Mesothelial cell of epicardium (in vitro differentiated cells): ENCODE measurements at places on chromosomes 2 and 18. TPM values are rescaled to one million over a fixed set of nuclear protein-coding genes. Genes with fewer than 3 reads are reported as not detected.
A peak's percentile ranks its signal among the peaks of the same experiment; 100 is the strongest.

DNA sequence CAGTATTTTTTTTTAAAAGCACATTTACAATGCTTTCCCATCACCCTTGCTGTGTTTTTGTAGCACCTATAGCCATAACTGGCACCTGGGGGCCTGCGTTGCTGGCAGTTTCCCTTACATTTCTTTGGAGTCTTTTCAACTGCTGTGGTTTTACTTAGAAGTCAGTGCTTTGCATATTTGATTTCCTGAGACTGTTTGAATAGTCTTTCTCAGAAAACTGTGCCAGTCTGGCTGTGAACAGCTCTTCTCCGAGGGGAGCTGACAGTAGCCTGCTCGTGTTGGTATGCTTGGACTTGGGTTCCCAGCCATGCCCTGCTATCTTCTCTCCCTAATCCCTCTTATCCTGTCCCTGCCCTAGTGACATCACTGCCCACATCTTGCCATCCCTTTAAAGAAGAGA is 81.5 kb downstream of the DPP4 start:
- DNase-seq = no peak

DNA sequence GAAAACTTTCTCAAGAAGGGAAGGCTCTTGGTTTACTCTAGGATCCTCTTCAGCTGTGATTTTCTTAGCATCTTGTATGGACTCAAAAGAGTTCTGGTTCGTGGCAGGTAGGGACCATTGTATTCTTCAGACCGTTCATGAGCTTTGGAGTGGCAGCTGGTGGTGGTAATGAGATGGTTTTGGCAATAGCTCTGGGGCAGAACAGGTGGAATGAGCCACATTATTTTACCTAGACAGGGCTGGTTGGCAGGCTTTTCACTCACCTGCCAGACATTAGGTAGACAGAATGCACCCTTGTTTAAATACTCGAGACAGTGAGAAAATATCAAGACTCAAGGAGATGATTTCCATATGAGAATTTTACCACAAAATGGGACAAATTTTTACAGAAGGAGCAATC is 26.2 kb upstream of the MGAT5 start:
- DNase-seq = no peak

- no peak for DNase-seq
These were observed 244.1 kb downstream of the ACKR3 start for GRCh38 chr2:236813766-236814165.

DNA sequence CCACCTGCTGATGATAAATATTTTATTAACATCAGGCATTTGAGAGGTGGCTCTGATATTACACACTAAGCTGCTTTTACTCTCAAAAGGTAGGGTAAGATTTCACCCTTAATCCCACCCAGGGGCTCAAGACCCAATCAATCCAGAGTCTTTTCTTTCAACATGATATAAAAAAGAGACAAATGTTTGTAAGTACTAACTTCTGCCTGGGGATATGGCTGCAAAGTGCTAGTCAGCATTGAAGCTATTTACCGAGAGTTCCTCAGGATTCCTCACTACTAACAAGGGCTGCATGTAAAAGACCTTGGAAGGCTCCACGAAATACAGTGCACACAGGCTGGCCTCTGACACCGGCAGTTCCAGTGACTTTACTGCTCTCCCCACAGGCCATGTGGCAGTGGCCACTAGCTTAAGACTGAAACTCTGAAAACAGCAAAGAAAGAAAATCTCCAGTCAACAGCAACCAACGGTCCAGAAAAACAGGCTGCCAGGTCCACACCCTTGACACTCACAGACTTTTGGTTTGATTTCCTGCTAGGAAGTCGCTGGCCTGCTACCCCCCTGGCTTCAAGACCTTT is 11.2 kb downstream of the MREG start:
- no peak for DNase-seq

DNA sequence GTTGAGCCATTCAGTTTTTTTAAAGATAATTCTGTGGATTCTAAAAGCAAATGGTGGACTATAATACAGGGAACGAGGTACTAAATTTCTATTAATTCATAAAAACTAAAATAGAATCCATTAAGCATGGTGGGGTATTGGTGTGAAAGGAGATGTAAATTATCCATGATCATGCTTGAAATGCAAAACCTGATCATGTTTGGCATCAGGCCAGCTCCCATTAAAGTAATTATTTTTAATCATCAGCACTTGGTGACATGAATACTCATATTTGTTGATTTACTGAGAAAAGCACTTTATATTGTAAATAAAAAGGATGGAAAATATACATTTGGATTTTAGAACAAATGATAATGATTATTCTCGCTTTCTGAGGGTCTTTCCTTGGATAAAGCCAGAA is 232.3 kb upstream of the MEIS1 start:
- DNase-seq = no peak

DNA sequence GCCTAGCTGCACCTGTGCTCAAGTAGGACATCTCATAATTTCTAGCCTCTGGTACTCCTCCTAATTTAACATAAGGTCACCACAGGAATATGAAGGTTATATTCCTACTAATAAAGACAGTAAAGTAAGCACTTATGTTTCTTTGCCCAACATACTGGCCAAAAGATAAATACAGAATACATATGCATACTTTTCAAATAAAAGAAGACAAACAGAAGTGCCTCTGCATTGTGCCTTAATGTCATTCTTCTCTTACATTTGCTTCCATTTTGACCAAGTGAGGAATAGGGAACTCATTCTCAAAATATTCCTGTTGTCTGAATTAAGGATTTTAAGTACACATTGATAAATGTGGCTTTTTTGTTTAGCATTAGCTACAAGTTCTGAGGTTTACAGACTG is 5.6 kb downstream of the BCL11A start:
- DNase-seq = no peak

DNA sequence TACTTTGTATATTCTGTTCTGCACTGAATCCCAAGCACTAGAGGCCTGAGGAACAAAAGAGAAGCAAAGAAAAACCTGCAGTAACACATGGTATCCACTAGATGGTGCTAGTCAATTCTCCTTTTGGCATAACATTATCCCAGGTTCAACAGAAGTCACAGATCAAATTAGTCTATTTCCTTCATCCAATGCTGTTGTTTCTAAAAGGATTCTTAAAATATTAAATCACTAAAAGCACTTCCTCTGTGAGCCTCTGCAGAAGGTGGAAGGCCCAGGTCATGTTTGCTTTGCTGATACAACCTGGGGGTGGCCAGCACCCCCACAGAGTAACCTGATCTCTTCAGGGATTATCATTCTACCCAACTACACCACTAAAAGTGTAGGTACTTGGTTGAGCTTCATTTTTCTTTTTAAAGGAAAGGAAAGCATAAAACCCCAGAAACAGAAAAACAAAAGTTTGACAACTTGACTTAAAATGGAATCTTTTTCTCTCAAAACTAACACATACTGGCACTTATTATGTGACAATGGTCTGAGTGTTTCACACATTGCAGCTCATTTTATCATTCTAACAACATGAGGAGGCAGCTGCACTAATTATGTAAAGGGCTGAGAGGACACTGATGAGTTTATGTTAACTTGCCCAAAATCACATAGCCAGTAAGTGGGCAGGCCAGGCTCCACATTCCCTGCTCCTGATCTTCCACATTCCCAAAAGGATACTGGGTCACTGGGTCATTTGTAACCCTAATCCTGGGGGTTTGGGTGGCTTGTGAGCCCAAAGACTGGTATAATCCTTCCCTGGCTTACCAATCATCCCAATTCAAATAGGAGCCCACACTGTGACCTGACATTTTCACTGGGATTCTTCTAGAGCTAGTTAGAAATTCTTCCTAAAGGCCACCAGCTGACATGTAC is 66.8 kb upstream of the DNER start:
- no peak for DNase-seq

- DNase-seq = no peak
These were observed 114.9 kb upstream of the OSR1 start for GRCh38 chr2:19473350-19473749.

DNA sequence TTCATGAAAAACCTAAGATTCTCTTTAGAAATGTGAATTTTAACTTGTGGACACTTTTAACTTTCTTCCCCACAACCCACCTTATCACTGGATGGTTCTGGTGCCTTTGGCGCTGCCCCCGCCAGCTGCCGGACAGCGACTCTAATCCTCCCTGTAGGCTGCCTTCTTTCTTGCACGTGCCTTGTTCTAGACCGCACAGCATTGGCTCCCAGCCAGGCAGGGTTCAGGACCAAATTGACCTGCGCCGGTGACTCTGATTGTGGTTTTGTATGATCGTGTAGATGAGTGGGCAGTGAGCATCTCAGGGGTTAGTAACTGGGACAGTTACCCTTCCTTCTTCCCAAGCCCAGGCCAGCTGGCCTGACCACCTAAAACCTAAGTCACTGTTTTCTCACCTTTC is 106.8 kb downstream of the ASAP2 start:
- DNase-seq = no peak

- no peak for DNase-seq
These were observed 7.9 kb downstream of the SOCS6 start for GRCh38 chr18:70296781-70297180.

DNA sequence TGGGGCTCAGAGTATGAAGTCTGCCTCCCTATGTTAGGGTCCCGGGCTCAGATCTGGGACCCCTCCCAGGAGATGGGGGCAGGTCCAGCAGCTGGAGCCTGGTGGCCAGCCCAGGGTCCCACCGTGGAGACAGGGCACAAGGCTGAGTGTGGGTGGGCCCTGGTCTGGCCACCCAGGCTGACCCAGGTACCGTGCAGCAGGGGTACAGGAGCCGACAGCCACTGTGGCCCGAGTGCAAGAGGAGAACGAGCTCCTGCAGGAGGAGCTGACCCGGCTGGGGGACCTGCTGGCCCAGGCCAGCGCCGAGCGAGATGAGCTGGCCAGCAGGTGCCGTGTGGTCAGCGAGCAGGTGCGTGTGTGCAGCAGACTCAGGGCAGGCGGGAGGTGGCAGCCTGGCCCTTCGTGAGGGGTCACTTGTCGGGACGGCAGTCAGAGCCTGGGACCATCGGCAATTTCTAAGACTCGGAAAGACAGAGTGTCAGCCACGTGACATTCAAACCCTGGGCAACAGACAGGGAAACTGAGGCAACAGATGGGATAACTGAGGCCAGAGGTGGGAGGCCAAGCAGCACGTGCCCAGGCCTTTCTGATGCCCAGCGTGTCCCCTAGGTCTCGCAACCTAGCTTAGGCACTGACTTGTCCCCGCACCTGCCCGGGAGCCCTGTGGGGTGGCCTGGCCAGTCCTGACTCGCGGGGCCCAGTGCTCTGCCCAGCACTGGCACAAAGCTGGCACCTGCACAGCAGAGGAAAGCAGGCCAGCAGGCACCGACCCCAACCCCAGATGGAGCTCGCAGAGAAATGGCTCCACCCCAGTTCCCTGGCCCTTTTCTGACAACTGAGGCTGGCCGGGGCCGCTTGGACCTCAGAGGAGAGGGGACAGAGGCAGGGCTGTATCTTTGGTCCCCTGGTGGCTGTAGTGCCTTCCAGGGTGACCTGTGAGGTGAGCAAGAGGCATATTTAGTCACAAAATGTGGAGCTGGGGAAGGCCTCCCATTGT is 13.9 kb downstream of the CROCC2 start:
- DNase-seq = peak; percentile 11

GRCh38 chr18:51030537-51031258 is 685 bp downstream of the SMAD4 start:
- DNase-seq = peak; percentile 81

GRCh38 chr18:11407940-11408339 is 201.5 kb upstream of the SLC35G4 start:
- no peak for DNase-seq

DNA sequence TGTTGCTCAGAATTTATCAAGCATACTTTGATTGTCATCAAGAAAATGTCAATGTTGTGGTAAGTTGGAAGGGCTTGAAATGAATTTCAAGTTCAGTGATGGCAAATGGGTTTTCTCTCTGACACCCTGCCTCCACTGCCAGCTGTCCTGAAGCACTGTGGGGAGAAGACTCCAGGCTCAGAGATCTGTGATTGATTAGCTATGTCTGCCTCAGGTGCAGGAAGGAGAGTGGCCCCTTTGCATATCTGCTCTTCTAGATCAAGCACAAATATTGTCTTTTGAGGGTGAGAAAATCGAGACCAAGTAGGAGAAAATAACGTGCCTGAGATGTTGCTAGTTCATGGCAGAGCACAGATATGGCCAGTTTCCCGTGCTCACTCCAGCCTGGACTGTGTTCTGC is 178.8 kb upstream of the GLI2 start:
- no peak for DNase-seq

GRCh38 chr2:11630855-11631254 is 39.1 kb downstream of the NTSR2 start:
- no peak for DNase-seq

DNA sequence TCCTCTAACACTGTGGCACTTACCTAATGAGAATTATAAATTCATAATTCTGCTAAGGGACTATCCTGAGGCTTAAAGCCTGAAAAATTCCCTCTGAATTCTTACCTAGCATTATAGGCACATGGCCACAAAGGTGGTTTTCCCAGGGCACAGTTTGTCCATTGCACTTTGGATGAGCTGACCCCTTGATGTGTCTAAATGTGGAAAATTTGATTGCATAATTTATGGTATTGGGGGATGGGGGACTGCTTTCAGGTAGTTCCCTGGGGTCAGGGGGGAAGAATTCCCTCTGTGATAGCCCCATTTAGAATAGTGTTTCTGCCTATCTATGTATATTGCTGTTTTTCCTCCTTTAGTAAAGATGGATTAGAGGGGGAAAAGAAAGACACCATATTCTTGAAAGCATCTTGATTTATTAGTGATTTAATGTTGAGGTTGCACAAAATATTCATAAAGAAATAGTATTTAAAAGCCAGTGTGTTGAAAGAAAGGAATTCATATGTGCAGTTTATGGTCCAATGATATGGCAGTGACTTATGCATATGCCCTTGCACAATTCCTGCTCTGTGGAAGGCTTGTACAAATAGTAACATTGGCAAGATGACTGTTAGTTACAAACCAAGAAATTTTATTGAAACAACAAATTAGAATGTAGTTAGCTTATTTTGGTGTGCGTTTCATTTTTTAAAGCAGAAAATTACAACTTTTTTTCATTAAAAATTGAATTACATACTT is 8.7 kb upstream of the HTR2B start:
- DNase-seq = no peak

- DNase-seq = no peak
These were observed 217.5 kb downstream of the GLI2 start for GRCh38 chr2:120953066-120953756.

GRCh38 chr2:227774011-227774624 is 28.4 kb downstream of the SCYGR8 start:
- no peak for DNase-seq

GRCh38 chr18:76697441-76697901 is 124.9 kb upstream of the ZNF236 start:
- no peak for DNase-seq

The GNLY gene
- 0.43 TPM in 1 of 3 replicates, not detected in the others for total RNA-seq

The MDH1 gene
- 134 to 140 TPM (median 136 TPM) in 3 replicates for total RNA-seq

The ACADL gene
- total RNA-seq = 13.0 to 13.2 TPM (median 13.0 TPM) in 3 replicates

The EPAS1 gene
- 4.4 to 7.5 TPM (median 4.9 TPM) in 3 replicates for total RNA-seq

The KIF1A gene
- 46.2 to 49.5 TPM (median 48.9 TPM) in 3 replicates for total RNA-seq
